ENCODE measurements at places on chromosomes 5 and 9.

GRCh38 chr5:58245476-58245840 is 214.4 kb downstream of the PLK2 start:
- peak; percentile 40 for DNase-seq

DNA sequence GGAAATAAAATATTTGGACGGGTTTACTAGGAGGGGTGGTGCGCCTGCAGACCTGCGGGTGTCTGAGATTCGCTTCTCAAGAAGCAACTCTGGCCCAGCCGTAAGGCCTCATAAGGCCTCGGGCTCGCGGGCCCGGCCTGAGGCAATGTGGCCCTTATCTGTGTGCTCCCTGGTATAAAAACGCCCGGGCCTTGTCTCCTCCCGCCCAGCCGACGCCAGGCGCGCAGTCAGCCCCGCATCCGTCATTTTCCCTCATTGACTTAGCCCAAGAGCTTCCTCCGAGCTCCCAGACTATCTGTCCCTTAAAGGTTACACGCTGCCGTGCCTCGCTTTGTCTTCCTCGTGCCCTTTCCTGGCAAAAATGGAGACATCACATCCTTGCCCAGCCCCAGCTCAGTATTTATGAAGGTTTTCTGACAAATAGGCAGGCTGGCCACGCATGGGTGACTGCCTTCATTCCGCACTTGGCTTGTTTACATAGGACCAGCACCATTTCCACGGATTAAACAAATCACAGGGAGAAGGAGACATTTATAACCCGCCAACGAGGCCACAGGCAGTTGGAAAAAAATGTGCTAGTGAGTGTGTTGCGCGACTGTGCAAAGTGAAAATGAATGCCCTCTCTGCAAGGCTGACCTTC is 74.5 kb upstream of the TBCA start:
- DNase-seq = no peak

DNA sequence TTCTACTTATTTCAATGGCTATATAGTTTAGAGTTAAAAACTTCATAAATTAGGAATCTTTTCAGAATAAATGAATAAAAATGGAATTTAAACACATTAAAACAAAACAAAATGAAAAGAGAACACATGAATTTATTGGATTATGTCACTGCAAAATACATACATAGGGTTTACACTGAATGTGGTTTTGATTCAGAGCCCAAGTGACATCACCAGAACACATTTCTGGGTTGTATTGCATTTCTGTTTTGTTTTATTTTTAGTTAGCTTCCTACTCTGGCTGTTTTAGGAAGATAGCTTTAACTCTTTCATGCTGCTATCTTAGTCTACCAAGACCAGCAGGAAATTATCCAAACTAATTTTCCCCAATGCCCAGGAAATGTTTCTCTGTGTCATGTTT is 1935.0 kb downstream of the EFNA5 start:
- no peak for DNase-seq

GRCh38 chr5:140342896-140343295 is 3.5 kb downstream of the HBEGF start:
- DNase-seq = no peak

GRCh38 chr5:141914199-141914743 is 9.4 kb upstream of the DELE1 start:
- DNase-seq = no peak

DNA sequence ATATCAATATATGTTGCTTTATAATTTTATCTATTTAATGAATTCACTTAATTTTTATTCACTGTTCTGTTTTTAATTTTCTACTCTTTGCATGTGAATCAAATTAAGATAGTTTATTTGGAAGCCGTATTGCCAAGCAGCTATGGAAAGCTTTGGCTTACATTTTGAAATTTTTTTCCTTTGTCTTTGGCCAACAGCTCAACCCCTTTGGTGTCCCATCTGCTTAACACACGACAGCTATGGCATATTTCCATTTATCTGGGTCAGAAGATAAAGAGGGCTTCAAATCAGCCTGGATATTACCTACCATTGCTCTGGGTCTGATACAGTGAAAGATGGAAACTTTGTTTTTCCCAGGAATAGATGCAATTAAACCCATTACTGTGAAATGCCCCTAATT is 201.0 kb downstream of the WDR70 start:
- no peak for DNase-seq

GRCh38 chr5:110852053-110852452 is 113.2 kb downstream of the SLC25A46 start:
- no peak for DNase-seq

- no peak for DNase-seq
These were observed 1106.0 kb downstream of the TAF11L14 start for GRCh38 chr5:18740301-18740700.

GRCh38 chr5:312845-313244 is 8.7 kb upstream of the AHRR start:
- DNase-seq = no peak

DNA sequence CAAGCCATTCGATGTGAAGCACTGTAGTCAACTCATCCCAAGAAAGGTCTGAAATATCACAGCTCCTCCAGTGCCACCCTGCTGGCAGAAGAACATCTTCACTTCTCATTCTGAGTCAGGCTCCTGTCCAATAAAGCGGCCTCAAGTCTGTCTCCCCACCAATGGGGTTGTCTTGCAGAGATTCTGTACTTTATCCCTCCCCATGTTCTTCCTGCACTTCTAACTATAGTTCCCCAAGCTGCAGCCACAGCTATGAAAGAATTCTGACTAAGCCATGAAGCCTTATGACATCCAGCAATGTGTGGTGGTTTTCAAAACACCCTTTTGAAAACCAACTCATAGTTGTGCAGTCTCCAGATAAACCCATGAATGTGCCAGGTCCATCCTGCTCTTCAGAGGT is 6.8 kb downstream of the MACROH2A1 start:
- no peak for DNase-seq

GRCh38 chr5:41735213-41735612 is 135.0 kb downstream of the OXCT1 start:
- DNase-seq = no peak

- DNase-seq = peak; percentile 14
These were observed 300.6 kb downstream of the TMEM38B start for GRCh38 chr9:105994970-105995369.

GRCh38 chr5:133400831-133401351 is 211.4 kb downstream of the FSTL4 start:
- no peak for DNase-seq

DNA sequence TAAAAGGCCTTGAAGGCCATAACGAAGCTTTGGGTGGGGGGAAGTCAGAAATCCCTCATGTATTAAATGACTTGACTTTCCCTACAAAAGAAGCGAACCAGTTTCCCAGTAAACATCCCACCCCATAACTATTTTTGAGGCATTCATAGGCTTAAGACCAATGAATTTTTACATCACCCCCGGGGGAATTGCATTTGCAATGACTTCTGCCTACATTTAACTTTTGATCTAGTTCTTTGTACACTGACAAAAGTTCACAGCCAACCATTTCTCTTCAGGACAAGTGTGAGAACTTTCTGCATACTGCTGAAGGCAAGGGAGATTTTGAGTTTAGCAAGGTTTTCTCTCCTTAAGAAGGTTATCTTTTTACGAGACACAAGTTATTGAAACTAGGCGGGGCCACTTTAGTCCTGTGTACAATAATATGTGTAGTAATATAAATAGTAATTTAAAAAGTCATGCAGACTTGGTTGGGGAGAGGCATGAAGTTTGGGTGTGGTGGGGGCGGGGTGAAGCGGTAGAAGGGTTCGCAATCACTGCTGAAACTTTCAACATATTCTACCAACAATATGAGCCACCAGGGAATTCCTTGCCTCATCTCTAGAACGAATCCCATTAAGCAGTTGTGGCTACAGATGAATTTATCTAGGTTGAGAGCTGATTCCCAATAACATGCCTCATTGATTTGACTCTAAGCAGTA is 2.5 kb downstream of the TJP2 start:
- no peak for DNase-seq

DNA sequence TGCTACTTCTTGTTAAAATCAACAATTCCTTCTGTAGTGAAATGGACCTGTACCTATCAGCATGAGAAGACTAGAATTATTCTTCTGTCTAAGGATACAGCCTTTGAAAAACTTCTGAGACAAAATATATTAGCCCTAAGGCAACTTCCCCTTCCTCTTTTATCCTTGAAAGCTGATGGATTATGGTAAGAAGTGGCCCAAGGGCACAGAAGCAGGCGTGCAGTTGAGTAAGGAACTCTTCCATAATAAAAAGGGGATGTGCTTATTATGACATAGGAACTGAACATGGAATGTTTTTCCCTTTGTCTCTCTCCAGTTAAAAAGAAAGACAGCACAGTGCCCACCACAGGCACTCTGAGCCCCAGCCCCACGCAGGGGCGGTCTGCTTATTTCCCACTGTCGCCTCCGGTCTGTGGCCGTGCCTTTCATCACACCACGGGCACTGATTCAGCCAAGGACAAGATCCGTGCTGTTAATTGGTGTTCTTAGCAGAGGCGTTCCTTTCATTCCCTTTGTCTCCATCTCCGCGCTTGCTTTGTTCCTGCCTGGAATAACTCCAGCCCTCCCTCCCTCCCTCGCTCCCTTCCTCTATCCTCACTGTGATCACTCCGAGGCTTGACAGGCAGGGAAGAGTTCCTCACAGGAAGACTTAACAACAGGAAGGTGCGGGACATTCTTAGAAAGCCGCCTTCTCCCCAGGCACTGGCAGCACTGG is 135.9 kb upstream of the OTULINL start:
- DNase-seq = peak; percentile 43

DNA sequence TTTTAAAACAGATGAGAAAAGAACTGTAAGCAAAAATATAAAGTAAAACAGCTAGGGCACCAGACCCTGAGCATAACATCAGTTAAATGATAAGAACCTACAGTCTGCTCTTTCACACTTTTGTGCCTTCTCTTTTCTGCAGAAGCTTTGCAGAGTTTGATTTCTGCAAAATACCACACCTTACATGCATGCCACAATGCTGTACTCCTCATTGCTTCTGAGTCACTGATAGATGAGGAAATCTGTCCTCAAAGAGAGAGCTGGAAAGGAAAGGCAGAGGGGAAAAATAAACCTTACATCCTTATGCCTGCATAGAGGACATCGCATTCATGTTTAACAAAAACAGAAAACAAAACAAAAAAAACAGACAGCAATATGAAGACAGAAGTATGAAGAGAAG is 142.9 kb downstream of the ATPSCKMT start:
- no peak for DNase-seq

DNA sequence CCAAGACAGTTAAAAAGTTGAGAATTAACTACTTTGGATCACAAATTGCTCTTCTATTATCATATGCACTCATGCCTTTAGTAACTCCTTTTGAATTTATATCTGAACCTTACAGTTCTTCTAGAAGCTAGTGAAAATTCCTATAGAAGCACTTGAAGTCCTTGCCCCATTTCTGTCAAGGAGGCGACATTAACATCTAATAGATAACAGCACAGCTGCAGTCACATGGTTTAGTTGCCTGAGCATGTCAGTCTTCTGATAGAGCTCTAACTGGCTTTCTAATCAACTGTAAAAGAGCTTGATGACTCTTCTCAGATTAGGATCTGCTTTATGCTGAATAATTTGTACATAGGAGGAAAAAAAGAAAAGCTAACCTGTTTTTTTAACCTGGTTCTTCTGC is 9.0 kb downstream of the RFESD start:
- DNase-seq = no peak

- no peak for DNase-seq
These were observed 196.8 kb downstream of the AUH start for GRCh38 chr9:91164724-91165520.

DNA sequence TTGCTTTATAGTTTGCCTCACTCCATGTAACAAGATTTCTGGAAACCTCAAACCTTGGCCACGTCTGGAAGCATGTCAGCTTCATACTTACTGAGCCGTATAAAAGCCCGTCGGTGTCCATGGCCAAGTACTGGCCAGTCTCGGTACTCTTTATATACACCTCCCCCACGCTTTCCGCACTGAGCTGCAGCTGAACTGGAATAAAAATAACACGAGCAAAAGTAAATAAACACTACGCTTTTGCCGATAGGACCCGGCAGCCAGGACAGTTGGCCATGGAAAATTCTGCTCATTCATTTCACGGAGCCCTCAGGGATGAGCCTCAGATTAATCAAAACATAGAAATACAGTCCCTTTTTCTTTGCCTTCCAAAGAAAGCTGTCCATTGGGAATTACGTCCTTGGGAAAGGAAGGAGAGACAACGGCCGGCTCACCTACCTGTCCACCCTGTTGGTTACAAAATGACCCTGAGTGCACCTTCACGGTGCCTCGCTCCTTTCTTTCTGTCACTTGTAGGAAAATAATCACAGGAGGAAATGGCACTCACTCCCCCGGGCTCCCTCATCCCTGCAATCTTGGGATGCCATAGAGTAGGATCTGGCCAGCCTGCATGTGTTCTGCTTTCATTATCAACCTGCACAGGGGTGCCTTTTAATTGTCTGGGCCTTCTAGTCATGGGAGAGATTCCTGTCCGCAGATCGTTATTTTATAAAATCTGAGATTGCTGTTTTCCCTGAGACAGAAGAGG is 85.1 kb downstream of the FGF1 start:
- peak; percentile 30 for DNase-seq

- DNase-seq = peak; percentile 49
These were observed 205.0 kb downstream of the CRB2 start for GRCh38 chr9:123561046-123561445.

GRCh38 chr9:74724317-74724716 is 163.4 kb downstream of the TRPM6 start:
- no peak for DNase-seq

DNA sequence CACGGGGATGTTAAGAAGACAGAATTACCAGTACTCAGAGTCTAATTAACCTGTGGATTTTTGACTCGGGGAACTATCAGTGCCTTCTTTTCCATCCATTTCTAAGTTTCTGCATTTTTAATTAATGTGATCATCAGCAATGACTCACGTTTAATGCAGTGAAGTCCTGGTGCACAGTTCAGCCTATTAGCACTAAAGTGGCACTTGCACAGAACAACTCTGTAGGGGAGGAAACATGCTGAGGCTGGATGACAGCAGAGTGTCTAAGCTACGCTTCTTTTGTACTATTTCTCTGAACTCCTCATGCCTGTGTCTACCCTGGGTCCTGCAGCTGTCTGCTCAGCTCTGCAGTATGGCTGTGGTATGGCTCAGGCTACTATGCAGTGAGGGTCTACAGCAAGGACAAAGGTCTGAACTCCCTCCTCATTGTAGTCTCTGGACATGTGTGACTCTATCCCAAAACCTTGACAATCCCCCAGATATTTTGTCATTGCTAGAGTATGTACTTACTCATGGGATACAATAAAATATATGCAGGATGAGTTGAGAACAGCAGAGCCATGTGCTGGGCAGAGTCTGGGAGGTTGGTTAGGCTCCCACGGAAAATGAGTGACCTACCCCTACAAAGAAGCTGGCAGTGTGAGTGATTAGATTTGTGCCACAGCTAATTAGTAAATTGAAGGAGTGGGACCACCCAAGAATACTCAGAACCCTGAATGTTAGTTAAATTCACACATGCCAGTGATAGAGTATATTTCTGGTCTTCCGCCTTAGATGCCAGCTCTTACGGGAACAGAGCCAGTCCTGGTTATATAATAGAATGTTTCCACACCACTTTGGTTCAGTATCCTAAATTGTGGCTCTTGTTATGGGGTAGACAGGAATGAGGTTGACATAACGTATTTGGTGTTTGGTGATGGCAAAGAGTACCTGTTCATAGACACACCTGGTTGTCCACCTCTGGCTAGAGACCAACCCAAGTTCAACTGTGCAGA is 148.0 kb downstream of the GHR start:
- DNase-seq = no peak

All from NCI-H345 (cell line).